ENCODE measurements at places on chromosomes 7 and 10.

DNA sequence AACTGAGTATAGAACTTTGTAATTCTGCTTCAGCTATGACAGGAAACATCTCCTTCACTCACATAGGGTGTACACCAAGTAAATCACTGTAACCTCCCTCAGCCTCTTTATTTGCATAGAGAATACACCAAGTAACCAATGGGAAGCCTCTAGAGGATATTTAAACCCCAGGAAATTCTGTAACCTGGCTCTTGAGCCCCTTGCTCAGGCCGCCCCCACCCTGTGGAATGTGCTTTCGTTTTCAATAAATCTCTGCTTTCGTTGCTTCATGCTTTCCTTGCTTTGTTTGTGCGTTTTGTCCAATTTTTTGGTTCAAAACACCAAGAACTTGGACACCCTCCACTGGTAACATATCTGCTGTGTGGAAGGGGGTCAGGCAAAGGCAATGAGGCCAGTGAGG, 60.2 kb downstream of the CLRN3 start:
- DNase-seq, result no peak

GRCh38 chr7:26198133-26198780, 2.3 kb downstream of the HNRNPA2B1 start:
- DNase-seq, result no peak

DNA sequence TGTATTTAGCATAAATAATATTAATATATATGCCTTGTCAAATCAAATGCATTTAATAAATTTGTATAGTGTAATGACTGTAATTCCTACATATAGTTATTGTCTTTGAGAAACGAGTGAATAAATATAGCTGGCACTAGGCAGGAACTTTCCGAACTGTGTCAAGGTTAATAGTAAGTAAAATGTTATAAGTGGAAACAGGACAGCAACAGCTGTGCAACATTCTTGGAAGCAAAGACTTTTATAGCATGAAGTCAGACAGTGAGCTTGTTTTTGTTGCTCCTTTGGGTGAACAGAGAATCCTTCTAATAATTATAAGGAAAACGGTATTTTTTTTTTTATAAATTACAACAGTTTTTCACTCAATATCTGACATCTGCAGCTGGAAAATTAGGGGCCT, 14.0 kb upstream of the EXOC6 start:
- DNase-seq, result no peak

DNA sequence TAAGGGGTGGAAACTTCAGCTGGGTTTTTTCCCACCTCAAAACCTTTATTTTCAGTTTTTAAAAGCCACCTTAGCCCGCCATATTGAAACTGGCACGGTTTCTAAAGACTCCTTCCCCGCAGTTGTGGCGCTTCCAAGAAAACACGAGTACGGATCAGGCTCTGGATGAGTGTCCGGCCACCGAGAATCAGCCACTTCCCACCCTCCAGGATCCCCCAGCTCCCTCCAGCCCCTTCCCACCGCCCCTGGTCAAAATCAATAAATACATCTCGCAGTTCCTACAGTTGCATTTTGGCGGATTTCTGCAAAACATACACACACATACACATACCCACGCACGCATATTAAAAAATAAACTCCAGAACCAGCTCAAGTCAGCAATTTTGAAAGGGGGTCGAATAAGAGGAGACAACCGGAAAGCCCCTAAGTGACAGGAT, 1.1 kb downstream of the SFMBT2 start:
- DNase-seq, result no peak

DNA sequence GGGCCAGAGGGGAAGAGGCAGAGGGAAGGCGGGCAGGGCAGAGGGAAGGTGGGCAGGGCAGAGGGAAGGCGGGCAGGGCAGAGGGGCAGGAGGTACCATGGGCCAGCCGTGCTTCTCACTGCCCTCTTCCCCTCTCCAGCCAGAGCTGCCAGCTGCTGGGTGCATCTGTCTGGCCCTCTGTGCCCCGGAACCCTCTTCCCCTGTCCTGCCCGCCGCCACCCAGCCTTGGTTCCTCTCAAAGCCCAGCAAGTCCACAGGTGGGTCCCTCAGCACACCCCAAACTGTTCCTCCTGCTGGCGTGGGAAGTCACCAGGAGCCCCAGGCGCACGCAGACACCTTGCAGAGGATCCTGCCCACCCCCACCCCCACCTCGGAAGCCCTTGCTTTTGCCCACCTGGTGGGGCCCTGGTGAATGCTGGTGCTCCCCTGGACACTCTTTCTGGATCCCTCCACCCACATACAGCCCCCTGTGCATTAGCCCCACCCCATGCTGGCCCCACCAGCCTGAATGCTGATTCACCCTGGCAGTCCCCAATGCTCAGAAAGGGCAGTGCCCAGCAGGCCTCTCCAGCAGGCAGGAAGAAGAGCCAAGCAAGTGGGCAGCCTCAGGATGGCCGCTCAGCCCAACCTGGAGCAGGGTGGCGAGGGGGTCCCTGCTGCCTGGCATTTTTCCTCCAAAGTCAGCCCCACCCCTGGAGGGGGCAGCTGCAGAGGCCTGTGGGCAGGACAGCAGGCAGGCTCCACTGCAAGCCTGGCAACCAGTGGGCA, 1.9 kb upstream of the PWWP2B start:
- no peak for DNase-seq

DNA sequence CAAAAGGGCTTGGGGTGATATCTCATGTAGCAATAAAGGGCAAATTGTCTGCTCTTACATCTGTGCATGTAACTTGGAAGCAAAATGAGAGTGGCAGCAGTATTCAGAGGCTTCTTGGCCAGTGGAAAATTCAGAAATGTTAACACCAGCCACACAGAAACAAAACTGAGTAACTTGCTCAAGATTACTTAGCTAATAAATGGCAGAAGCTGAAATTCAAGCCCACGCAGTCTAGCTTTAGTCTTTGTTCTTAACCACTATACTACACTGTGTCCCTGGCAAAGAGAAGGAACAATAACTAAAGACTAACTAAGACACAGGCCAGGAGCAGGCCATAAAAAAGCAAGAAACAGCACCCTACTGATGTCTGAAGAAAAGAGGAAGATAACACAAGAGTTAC, 185.9 kb upstream of the ASAH2 start:
- no peak for DNase-seq

GRCh38 chr10:118590334-118590733, 5.1 kb downstream of the PRLHR start:
- DNase-seq, result no peak

GRCh38 chr7:16295558-16295957, 125.8 kb downstream of the CRPPA start:
- no peak for DNase-seq

GRCh38 chr7:12765431-12766100, 78.1 kb downstream of the ARL4A start:
- no peak for DNase-seq

- DNase-seq, result no peak
These were observed 16.3 kb downstream of the REEP3 start for GRCh38 chr10:63537536-63537935.

- no peak for DNase-seq
These were observed 91.5 kb downstream of the MYO3A start for GRCh38 chr10:26025523-26025922.

- no peak for DNase-seq
These were observed 63.0 kb downstream of the AOAH start for GRCh38 chr7:36661135-36661840.

DNA sequence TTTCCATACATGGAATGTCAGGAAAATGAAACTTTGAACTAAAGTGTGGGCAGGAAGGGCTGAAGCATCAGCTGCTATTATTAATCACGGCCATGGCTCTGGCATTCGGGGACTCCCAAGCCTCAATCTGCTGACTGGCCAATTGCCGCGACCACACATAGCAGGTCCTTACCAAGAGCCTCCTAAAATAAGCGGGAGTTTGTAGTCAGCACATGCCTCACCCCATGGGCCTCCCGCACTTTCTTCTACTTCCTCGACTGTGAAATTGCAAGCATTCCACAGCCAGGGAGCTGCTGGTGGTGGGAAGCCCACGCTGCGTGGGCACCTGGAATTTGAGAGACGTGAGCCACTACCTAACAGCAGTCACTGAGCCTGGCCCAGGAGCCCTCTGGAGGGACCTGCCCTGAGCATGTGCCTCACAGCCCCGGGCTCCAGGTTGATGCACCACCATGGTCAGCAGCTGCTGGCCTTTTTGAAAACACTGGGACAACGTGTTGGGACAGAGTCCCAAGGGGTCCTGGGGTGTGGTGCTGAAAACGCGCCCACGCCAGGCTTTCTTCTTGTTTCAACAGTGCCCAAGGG, 211.4 kb downstream of the TNS3 start:
- DNase-seq, result no peak

- DNase-seq, result no peak
These were observed 76.8 kb upstream of the FRMD4A start for GRCh38 chr10:14407567-14407966.

DNA sequence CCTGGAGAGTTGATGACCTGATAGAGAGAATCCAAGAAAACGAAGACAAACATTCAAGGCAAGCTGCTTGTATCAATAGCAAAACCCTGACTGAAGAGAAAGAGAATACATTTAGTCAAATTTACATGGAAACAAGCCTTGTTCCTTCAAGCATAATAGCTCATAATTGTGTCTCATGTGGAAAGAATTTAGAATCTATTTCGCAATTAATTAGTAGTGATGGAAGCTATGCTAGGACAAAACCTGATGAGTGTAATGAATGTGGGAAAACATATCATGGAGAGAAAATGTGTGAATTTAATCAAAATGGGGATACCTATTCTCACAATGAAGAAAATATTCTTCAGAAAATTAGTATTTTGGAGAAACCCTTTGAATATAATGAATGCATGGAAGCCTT, 18.0 kb downstream of the RBAK start:
- DNase-seq, result no peak

DNA sequence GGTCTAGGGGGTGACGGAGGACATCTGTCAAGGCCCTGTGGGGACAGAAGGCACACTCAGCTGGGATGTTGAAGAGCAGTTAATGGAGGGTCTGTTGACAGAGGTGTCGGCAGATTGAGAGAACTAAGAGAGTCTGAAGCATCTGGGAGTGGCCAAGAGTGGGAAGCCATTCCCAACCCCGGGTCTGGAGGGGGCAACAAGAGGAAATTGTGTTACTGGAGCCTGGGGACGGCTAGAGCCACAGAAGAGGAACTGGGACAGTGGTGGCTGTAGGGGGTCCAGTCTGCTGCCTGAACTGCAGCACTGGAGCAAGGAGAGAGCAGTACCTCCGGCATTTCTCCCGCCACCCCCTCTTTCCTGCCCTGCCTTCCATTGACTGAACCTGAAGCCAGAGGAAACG, 136.6 kb downstream of the CHN2 start:
- no peak for DNase-seq

DNA sequence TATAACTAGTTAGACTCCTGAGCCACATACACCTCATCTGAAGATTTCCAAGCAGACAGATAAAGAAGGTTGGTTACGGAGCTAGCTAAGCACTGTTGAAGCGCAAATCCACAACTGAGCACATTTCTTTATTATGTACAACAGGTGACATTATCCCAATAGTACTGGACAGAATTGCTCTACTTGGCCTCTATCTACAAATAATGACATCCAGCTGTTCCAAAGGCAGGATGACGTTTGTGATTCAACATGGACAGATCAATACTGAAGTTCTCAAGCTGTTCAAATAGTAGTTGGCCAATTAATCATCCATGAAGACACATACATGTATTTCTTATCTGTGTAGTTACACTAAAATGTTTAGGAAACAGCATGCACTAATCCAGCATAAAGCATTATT, 101.0 kb downstream of the UBE2H start:
- no peak for DNase-seq

GRCh38 chr10:132806110-132806509, 20.2 kb upstream of the NKX6-2 start:
- DNase-seq, result no peak

- no peak for DNase-seq
These were observed 22.7 kb downstream of the AVPI1 start for GRCh38 chr10:97664282-97664850.
